ENCODE measurements at places on chromosomes 5 and 9.

DNA sequence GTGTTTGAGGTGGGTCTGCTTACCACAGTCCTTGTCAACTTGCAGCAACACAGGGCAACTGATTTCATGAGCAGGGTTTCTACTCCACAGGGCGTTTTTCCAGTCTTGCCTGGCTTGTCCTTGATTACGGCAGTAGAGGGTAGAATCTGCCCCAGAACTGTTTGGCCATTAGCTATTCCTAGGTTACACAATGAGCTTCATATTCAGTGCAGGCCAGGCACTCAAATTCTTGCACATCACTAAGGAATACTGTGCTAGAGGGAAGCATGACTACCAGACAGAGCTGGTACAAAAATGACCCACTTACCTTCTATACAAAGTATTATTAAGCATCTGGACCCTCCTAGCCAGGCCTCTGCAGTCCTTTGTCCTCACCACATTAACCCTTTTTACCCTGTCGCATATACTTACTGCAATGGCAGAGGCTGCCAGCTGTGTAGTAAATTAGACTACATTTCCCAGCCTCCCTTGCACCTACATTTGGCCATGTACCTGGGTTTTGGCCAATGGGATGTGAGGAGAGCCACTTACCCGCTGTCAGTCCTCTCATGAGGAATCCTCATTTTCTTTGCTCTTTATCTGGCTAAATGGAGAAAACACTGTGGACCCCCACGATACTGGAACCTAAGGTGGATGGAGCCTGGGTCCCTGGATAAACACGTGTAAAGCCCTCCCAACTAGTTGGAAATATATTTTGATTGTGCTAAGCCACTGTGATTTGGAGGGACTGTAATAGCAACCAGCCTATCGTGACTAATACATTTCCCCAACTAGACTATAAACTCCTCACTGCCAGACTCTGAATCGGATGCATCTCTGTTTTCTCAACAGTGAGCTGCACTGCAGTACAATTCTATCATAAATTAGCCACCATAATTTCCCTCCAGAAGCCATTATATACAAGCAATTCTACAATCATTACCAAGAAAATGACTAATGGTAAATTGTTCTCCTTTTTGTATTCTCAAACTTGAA is 218.7 kb downstream of the GLIS3 start:
- no peak for DNase-seq

DNA sequence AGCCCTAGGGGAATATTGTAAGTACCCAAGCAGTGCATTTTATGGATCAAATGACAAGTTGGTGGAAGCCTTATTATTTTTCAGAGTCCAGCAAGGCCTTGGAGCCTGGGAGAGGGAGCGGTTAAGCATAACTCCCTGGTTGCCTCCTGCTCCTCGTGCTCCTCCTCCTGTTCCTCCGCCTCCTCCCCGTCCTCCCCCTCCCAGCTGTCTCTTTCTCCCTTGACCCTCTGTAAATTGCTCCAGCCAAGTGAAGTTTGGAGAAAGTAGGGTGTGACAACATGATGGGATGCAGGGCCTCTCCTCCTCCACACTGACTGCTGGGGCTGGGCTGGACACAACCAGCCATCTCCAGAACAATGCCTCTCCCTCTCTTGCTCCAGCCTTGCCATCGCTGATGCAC is 586.9 kb downstream of the CCDC171 start:
- DNase-seq: no peak

DNA sequence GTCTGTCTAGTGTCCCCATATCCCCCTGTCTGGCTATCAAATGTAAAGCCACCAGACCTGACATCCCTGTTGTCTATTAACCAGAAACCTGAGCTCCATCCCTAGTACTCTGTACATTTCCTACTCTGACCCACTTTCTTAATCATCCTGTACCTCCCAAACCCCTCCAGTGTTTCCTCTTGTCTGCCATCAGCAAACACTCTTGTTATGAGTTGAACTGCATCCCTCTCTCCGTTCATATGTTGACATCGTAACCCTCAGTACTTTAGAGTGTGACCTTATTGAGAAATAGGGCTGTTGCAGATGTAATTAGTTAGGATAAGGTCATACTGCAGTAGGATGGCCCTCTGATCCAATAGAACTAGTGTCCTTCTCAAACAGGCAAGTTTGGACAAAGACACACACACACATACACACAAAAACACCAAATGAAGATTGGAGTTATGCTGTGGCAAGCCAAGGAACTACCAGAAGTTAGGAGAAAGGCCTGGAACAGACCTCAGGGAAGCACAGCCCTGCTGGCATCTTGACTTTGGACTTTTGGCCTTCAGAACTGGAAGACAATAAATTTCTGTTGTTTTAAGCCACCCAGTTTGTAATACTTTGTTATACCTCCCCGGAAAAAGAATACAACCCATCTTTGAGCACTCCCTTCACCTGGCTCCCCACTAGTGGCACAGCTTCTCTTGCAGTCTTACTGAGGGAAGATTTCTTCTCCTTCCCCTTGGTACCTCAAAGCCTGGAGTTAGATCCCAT is 180.0 kb upstream of the PTGER4 start:
- no peak for DNase-seq

DNA sequence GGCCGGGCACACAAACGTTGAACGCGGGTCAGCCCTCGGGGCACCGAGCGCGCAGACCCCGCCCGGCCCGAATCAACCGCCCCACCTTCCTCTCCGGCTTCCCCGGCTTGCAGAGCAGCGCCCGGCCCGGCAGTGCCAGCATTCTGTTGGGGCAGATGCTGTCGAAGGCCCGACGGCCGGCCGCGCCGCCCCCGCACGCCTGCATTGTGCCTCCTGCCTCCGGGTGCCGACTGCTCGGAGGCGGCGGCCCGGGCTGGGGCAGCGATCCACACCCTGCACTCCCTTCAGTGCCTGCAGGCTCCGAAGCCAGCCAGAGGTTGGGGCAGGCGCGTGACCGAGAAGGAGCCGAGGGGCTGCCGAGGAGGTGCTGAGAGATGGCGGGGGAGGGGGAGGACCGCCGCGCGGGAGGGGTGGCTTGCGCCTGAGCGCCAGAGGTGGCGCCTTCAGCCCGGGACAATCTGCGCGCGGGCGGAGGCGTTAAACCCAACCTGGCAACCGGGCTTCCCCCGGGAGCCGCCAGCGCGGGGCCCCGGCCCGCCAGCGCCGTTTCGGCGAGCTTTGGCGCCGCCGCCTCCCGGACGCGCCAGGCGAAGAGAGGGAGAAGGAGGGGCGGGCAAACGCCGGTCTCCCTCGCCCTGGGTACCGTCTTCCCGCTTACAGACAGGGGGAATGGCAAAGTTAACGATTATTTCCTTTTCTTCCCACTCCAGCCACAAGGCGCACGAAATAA is at the start of gene MCIDAS:
MCIDAS (minus strand) TSS at position 382 of the 730 bp plus-strand sequence; CDS start at position 205, 177 bp downstream.
- DNase-seq: no peak

DNA sequence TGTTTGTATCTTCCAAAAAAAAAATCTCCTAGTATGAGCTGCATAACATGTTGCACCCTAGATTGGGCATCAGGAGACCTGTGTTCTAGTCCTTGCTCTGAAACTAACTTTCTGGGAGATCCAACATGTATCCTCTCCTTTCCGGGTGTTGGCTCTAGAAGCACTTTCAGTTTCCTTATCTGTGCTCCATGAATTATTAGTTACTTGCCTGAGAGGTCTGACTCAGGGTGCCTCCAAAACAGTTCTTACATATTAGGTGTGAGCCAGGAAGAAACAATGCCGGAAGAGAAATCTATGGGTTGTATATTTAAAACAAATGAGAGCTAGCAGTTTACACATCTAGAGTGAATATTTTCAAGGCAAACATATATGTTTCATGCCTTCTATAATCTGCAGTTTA is 36.7 kb upstream of the SLC36A2 start:
- no peak for DNase-seq

DNA sequence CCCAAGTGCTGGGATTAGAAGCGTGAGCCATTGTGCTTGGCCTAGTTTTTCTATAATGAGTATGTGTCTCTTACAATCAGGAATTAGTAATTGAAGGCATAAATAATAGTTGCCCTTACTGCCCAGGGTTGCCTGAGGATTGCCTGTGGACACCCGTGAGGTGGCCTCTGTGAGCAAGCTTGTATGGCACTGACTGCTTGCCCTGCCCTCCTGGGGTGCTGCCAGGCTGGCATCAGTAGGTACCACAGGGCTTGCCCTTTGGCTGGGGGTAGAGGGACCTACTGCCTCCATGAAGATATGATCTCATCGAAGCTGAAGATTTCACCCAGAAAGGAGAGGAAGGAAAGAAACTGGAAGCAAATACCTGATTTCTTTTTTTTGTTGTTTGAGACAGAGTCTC is 23.8 kb upstream of the PHF19 start:
- no peak for DNase-seq

- no peak for DNase-seq
Measured at GRCh38 chr9:89374176-89374575, 55.9 kb downstream of the SECISBP2 start.

DNA sequence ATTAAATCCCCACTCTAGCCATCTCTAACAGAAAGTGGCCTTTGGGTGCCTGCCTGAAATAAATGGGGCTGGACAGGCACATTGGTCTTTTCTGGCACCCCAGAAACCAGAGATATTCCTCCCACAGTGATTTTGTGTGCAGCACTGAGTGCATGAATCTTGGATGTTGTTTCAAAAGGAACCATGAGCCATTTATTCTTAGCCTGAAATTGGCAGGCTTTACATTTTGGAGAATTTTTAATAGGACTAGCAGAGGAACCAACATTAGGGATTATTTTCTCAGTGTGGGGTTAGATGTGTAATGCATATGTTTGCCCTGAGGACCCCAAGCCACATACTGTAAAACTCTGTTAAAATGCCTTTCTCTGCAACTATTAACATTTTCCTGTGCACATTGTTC is 451.3 kb downstream of the NFIB start:
- no peak for DNase-seq

DNA sequence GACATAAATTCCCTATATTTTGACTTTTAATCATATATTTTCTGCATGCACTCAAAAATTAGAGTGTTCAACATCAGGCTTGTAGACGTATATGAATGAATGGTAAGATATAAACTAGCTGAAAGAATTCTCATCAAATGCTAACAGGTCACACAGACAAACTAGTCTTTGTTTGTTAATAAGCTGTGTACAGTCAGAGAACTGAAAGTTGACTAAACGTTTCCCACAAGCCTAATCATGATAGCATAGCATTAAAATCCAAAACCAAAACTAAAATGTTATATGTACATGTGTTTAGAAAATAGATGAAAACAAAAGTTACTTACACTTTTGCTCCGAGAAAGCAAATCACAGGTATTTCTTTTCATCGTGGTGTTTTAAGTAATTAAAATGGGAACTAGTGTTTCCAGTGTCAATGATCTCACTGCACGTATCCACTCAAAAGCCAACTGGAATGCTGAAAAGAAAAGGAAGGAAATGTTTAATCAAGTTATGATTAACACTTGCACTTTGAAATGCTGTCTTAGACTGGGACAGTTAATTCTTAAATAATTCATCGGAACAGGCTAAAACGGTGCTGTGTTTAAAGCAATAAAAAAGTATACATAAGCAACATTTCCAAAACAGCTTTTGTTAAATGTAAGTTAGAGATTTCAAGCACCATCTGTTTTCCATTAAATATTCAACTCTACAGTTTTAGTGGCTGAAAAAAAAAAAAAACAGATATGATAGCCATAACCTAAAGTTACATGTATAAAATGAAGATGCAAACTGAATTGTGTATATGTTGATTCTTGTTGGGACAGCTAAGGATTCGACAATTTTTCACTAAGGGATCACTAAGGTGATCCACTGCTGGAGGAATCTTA is 291.9 kb upstream of the PDE4D start:
- DNase-seq: no peak

GRCh38 chr5:142823126-142823525 is 52.9 kb downstream of the ARHGAP26 start:
- DNase-seq: no peak

- no peak for DNase-seq
Measured at GRCh38 chr5:36414869-36415282, 113.2 kb upstream of the RANBP3L start.

GRCh38 chr5:165004175-165004574 is 1498.8 kb downstream of the MAT2B start:
- DNase-seq: no peak

GRCh38 chr5:548256-548655 is 24.0 kb upstream of the SLC9A3 start:
- no peak for DNase-seq

DNA sequence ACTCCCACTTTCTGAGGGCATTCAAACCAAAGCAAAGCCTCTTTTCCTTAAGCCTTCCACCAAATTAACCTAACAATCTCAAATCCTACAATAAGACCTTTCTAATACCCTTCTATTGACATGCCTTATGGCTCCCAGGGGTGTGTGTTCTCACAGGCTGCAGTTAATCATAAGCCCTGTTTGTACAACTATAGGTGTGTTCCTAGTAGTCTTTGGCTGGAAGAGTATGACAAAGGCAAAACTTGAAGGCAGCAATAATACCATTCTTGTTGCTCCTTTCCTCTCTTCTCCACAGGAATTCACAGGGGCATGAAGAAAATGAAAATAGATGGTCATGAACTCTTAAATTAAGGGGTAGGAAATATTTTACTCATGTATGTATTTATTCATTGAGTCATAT is 10.9 kb upstream of the FBXO38 start:
- no peak for DNase-seq

DNA sequence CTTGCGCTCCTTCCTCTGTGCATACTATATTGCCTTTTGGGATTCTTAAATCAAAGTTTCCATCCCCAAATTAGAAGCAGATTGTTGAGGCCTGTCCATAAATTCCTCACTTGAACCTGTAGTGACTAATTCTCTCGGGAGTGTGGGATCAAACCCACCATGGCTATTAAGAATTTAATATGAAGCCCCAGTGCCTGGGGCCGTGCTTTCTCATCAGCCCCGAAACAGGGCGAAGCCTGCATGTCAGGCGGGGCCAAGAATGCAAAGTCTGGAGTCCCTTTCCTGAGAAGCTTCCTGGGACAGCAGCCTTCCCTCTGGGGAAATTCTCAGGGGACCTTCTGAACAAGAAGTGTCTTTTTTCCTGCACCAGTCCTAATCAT is 29.3 kb upstream of the FAT2 start:
- no peak for DNase-seq

DNA sequence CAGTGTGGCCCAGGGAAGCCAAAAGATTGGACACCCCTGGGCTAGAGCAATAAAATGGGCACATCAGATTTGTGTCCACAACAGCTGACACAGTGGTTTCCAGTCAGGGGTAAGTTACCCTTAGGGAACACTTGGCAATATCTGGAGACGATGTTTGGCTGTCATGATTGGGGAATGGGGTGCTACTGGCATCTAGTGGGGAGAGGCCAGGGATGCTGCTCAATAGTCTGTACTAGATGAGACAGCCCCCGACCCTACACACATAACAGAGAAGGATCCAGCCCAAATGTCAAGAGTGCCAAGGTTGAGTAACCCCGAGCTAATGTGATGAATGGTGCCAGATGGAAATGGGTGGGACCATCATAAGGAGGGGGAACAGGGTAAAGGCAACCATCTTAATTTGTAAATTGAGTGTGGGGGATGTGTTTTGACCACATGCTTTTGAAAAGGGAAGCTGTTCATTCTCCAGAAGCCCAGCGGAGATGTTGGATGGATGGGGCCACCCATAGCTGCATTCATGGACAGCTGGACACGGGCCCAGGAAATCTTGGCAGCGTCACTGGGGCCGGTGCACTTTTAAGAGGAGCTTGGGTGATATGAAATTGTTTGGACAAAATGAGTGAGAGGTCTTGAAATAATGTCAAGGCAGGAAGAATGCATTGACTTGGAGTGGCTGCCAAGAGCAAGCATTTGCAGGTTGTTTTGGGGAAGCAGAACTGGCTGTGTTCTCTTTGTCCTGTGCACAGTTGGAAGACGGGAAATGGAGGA is 33.4 kb downstream of the SYK start:
- DNase-seq: no peak

GRCh38 chr5:80408484-80409366 is 861 bp downstream of the ZFYVE16 start:
- DNase-seq: no peak
